ENCODE measurements at places on chromosomes 12 and 14. TPM values are rescaled to one million over a fixed set of nuclear protein-coding genes. Genes with fewer than 3 reads are reported as not detected.

DNA sequence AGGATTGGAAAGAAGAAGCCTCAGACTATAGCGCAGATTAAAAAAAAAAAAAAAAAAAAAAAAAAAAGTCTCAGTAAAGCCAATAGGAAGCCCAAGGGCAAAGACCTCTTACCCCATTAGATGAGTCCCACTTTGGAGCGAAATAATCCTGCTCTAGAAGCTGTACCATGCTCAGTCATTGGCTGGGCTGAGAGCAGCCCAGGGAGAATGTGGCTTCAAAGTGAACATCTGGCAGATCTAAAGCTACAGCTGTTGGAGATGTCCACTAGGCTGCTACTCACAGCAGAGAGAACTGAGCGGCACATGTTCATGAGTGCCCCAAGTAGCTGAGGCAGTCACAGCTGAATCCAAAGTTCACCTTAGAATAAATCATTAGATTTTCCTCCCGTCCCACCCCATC lies 560.9 kb downstream of the MED13L start:
- no peak for DNase-seq

The A2M gene
- total RNA-seq, result 3.4 TPM

DNA sequence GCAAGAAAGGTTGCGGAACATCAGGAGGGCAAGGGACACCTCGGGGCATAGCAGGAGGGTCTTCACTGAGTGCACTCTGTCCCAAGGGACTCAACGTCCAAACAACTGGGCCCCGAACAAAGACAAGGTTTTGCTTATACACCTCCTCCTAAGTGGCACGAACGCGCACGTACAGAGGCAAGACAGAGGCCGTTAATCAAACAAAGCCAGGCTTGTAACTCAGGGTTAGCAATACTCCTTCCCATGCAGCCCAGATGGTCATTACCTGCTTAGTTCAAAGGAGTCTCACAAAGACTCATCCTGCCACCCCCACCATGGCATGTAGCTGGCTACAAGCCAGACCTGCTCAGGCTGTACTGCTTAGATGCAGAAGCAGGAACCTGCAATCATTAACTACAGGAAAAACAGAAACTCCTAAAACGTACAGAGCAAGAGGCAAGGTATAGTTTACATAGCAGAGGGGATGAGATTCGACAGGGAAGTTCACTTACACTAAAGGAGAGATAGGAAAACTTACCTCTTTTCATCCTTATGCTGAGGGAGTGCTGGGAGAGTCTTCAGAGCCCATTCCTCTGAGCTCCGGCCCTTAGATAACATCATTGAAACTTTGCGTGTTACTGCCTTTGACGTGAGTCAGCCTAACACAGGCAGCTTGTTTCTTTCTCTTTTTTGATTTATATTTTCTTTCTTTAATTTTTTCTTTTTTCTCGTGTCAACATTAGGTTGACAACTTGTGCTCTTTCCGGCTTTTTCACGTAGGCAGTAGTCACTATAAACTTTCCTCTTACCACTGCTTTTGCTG lies 1319.1 kb downstream of the TMEM121 start:
- DNase-seq, result no peak

- DNase-seq, result no peak
Measured at GRCh38 chr12:33988197-33988805, 34.0 kb upstream of the ALG10 start.

GRCh38 chr12:42372154-42372791 lies 46.3 kb downstream of the PPHLN1 start:
- no peak for DNase-seq

GRCh38 chr14:63993992-63994391 lies 141.2 kb downstream of the SYNE2 start:
- no peak for DNase-seq

DNA sequence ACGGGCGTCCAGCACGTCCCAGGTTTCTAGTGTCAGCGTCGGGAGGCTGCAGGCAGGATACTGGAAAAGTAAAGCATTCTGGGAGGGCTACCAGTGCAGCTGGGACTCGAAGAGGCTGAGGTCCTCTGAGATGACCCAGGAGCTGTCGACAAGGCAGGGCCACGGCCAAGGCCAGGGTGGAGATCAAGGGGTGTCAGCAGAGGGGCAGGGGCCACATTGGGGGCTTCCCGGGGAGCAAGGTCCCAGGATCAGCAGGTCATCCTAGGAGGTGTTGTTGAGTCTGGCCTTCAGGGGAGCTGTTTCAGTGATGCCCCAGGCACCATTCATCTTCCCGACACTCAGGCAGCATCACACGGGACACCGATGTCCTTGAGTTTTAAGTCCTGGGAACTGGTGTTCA lies 377.8 kb upstream of the SFSWAP start:
- no peak for DNase-seq

DNA sequence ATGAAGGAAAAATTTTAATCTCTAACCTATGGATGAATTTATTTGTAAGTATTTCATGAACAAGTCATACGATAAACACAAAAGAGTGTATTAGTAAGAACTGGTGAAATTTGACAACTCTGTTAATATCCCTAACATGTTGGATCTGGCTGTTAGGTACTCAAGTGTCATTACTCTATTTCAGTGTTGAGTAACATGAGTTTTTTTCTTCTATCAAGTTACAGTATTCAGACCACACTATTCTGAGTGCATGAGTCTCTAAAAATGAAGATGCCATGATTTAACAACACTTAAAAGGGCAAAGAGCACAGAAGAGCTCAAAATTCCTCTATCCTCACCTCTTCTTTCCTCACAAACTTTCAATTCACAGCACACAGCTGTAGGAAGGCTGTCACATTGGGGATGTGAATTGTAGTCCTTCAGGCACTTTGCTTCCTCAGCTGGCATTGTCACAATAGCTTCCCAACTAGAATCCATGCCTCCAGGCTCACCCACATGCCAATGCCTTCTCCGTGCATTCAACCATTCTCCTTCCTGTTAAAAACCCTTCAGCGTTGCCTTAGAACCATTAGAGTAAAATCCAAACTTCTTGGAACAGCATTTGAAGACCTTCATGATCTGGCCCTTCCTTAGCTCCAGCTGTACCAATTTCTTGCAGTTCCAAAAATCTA lies 73.7 kb upstream of the DBX2 start:
- DNase-seq, result no peak

DNA sequence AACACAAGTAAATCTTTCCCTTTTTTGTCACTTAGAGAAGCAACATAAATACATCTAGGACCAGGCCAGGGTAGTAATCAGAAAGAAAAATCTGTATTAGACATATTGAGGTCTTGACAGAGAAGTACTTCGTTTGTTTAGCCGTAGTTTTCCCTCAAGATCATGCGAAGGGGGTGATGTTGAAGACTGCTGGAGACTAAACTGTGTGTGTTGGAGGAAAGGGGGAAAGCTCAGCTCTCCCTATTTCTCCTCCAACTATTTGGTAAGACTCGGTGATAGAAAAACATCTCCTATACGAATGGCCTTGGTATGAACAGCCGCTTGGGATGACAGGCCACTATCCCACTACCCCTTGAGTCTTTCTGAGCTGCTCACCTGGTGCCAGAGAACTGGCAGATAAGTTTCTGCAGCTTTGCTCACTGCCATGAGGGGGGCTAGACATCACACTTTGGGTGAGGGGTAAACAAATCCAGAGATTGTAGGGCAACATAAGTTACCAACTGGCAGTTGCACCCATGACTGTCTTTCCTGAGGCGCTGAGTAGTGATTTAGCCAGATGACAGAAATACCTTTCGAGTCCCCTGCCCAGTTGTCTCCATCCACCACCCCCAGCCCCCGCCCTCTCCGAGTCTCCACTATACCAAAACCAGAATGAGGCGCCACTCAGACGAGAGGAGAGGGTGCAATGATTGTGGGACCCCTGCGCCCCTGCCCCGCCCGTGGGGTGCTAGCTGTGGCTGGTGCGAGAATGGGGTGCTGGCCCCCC lies 685 bp downstream of the VAMP1 start:
- no peak for DNase-seq

The CLEC4C gene
- 0.50 TPM for total RNA-seq

DNA sequence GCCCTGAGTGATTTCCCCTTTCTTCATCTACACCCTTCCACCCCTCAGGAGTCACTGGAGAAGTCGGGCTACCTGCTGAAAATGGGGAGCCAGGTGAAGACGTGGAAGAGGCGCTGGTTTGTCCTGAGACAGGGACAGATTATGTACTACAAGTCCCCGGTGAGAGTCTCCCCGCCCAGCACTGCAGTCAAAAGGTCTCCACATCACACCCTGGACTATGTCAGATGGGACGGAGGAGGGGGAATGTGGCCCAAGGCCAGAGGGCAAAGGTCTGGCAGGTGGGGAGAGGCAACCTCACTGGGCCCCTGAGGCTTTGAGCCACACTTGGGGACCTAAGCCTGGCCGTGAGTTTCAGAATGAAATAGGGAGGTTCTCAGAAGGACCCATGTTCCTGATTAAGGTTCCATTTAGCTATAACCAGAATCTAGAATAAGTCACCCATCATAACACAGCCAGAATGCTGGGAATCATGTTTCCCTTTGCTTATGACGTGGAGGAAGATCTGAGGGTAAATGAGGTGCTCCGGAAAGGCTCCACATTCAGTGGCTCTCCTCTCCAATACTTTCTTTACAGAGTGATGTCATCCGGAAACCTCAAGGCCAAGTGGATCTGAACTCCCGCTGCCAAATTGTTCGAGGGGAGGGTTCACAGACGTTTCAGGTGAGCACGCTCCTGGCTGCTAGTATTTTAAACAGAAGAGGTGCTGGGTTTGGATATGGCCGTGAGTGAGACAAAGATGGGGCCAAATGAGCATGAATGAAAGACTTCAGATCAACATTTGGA lies 26.6 kb downstream of the PIGH start:
- no peak for DNase-seq

DNA sequence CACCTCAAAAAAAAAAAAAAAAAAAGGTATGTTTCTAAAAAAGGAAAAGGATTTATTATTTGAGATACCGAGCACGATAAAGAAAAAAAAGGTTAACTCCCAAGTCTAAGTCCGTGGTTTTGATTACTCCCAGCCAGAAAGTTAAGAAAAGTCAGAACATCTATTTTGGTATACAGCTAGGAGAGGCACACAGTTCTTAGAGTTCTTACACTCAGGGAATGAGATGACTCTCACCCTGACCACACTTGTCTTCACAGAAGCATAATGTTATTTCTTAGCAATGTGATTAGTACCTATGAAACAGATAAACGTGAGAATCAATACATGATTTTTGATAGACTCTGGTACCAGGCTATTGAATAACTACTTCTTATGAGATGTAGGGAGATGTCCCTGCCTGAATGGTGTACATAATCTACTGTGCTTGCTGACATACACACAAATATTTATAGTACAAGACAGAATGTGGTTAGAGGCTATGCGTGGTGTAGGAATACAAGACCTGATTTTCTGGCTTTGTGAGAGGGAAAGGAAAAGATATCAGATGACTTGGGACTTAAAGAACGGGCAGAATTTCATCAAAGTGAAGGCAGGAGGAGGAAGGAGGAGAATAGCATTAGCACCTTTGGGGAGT lies 31.6 kb downstream of the LIMA1 start:
- DNase-seq, result no peak

The TEX52 gene
- not detected for total RNA-seq

The PNP gene
- 95.8 TPM for total RNA-seq

DNA sequence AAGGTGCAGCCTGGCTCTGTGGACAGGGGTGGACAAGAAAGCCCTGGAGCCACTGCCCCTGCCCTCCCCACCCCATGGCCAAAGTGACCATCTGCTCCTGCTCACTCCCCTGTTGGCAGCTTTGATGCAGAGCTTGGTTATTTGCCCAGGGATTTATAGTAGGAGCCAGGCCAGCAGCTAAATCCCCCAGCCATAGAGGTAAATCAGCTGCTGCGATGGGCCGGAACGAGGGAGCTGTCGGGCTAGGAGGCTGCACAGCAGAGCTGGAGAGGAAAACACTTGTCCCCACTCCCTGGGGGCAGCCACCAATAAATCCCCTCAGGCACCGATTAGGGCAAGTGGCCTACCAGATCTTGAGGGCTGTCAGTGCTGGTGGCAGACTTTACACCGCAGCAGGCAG lies 26.0 kb downstream of the SMUG1 start:
- no peak for DNase-seq

DNA sequence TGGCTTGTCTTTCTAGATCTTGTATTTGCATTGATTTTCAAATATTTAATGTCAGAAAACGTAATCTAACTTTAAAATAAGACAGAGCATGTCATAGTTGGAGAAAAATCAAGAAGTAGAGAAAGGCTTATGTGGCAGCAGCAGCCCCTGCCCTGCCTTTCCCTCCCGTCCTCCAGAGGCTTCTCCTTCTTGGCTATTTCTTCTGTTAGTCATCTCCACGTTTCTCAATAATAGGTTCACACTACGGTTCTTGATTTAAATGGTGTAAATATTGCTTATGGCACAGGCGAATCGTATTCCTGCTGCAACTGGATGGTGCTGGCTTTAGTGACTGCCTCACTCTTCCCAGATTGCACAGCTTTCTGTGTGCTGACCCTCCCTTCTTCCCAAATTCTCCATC lies 42.8 kb downstream of the SLC8B1 start:
- DNase-seq, result no peak

GRCh38 chr12:2051700-2052621 lies 826 bp upstream of the CACNA1C start:
- no peak for DNase-seq

GRCh38 chr12:88416786-88417185 lies 163.5 kb downstream of the KITLG start:
- DNase-seq, result no peak

DNA sequence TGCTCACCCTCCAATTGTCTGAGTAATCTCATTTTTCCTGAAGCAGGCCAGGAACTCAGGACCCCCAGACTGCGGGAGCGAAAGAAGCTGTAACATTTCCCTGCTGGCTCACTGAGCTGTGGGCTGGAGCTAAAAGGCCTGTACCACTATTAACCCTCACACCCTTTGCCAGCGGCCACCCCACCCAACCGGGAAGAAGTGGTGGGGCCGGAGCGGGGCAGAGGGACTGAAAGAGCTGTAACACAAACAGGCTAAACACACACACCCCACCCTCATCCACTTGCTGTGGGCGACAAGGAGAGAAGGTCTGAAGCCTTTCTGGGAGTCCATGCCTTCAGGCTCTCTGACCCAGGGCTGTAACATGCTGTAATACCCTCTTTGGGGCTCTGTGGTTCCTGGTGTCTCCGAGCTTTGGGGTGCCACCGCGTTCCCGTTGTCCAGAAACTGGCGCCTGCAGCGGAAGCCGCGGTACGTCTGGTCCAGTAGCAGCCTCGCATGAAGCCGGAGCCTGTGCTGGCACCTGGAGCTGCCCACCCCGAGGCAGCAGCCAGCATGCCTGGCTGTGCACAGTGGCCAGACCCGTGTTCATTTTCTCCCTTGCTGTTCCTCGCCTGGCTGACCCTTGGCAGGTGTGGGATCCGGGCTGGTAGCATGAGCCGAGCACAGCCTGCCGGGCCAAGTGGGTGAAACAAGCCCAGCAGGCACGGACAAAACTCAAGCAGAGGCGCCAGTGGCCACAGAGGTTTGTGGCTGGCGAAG lies 345.5 kb upstream of the MGAT4C start:
- DNase-seq, result no peak

DNA sequence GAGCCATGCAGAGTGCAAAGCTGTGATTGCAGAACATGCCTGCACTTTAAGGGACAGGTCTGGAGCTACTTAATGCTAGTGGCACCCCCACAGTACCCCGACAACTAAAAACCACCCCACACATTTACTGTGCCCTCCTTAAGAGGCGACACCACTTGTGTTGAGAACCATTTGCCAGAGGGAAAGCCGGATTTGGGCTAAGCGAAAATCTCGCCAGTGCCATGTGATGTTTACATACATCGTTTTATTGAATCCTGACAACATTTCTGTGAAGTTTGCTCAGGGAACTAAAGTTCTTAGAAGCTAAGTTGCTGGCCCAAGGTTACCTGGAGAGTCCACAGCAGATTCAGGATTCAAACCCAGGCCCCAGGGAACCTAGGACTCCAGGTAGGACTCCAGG lies 119.0 kb upstream of the FKBP4 start:
- no peak for DNase-seq

Measured in WTC11 (cell line).